Fibroblast of skin of abdomen (primary cell): ENCODE measurements at places on chromosomes 4 and X.
A peak's percentile ranks its signal among the peaks of the same experiment; 100 is the strongest.

- DNase-seq = no peak
These were observed 101.4 kb downstream of the C4orf51 start for GRCh38 chr4:145781351-145781750.

- no peak for DNase-seq
These were observed 573.2 kb downstream of the CENPC start for GRCh38 chr4:66972087-66972486.

GRCh38 chr4:78218260-78218659, 161.1 kb downstream of the FRAS1 start:
- no peak for DNase-seq

GRCh38 chr4:86961116-86961515, 26.3 kb downstream of the AFF1 start:
- DNase-seq = no peak

DNA sequence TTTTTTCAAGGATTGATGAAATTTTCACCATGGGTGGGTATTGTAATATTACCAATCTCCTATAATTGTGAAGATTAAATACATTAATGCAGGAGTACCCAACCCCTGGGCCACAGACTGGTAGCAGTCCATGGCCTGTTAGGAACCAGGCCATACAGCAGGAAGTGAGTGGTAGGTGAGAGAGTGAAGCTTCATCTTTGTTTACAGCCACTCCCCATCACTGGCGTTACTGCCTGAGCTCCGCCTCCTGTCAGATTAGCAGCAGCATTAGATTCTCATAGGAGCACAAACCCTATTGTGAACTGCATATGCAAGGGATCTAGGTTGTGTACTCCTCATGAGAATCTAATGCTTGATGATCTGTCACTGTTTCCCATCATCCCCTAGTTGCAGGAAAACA, 15.1 kb downstream of the RAPGEF2 start:
- no peak for DNase-seq

GRCh38 chr4:26885912-26886274, 25.3 kb downstream of the STIM2 start:
- DNase-seq = no peak

GRCh38 chr4:84502955-84503373, 3.9 kb upstream of the NKX6-1 start:
- no peak for DNase-seq

- no peak for DNase-seq
These were observed 6.5 kb downstream of the TMEM150C start for GRCh38 chr4:82555276-82555675.

GRCh38 chrX:38304010-38304409, 23.3 kb downstream of the RPGR start:
- DNase-seq = no peak

GRCh38 chr4:93748373-93749291, 79.9 kb upstream of the ATOH1 start:
- no peak for DNase-seq

DNA sequence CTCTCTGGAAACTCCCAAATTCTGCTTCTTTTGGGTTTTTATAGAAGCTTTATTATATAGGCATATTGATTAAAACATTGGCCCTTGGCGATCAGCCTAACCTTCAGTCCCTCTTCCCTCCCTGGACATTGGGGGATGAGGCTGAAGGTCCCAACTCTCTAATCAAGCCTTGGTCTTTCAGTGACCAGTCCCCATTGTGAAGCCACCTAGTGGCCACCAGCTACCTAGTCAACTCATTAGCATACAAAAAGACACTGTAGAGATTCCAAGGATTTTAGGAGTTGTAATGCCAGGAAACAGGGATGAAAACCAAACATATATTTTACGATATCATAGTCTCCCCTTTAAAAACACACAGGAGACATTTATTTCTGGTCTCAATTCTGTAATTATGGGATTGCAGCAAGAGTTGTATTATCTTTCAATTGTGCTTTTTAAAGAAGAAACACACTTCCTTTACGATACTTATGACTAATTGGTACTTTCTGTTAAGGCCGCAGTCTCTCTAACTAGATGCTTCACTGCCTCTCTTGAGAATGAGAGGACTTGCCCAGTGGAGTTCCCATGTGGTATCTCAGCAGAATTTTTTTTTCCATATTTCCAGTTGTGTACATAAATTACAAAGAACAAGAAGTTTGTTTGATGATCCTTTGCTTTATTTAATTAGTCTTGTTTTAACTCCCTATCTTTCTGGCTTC, 58.2 kb downstream of the WDR17 start:
- peak; percentile 1 for DNase-seq

DNA sequence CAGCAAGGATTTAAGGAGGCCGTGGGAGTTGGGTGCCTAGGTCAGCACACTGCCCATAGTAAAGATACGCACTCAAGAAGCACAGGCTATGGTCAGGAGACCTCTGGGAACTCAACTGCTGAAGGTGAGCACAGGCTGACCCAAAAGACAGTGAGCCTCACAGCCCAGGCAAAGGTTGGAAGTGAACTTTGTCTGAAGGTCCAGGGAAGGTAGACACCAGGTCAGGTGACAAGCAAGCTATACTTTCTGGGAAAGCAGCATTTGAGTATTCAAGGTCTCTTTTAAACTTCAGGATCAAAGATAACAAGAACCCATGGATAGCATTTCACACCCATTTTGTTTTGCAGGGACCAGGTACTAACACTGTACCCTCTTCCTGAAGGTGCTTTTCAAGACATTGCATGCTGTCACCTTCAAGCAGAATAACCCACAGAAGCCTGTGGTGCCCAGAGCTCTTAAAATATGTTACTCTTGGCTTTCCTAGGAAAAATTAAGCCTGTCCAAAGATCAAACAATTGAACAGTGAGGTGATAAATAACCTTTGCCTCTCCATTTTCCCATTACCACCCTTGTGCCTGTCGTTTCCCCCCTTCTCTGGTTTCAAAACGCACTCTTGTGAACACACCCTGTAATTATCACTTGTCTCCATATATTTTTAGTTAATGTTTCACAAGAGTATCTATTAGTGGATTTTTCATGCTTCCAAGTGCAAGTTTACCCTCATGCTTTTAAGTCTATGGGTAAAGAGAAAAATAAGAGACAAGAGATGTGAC, 3.4 kb upstream of the S100G start:
- DNase-seq = no peak

DNA sequence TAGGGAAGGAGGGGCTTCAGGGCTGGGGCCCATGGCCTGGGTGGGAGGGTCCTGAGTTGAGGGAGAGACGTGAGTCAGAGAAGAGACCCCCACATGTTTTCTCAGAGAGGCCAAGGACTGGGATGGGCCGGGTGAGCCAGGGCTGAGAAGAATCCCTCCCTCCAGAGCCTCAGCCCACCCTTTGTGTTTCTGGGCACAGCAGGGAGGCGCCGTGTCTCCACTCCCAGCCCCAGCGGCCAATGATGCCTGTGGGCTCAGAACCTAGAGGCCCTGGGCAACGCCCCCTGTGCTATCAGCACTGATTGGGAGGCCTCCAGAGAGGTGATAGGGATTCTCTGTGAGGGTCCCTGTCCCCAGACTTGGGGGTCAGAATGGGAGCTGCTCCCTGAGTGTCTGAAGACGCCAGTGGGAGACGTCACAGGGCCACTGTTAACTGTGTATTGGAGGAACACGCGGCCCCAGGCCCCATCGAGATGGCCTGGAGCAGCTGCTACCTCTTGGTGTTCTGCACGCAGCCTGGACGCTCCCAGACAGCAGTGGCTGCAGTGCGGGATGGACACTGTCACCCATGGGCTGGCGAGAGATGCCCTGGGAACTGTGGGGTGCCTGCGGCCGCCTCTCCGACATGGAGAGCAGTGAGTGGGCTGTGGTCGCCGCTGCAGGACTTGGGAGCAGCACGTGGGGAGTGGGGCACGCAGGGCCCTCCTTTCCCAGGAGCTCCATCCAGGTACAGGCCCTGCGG, 8.5 kb downstream of the FGFRL1 start:
- DNase-seq = no peak

GRCh38 chr4:170581322-170581721, 491.6 kb upstream of the AADAT start:
- DNase-seq = no peak

- no peak for DNase-seq
These were observed 121.8 kb downstream of the SH3KBP1 start for GRCh38 chrX:19765628-19766027.

GRCh38 chrX:118254611-118255010, 91.3 kb upstream of the WDR44 start:
- DNase-seq = peak; percentile 22

DNA sequence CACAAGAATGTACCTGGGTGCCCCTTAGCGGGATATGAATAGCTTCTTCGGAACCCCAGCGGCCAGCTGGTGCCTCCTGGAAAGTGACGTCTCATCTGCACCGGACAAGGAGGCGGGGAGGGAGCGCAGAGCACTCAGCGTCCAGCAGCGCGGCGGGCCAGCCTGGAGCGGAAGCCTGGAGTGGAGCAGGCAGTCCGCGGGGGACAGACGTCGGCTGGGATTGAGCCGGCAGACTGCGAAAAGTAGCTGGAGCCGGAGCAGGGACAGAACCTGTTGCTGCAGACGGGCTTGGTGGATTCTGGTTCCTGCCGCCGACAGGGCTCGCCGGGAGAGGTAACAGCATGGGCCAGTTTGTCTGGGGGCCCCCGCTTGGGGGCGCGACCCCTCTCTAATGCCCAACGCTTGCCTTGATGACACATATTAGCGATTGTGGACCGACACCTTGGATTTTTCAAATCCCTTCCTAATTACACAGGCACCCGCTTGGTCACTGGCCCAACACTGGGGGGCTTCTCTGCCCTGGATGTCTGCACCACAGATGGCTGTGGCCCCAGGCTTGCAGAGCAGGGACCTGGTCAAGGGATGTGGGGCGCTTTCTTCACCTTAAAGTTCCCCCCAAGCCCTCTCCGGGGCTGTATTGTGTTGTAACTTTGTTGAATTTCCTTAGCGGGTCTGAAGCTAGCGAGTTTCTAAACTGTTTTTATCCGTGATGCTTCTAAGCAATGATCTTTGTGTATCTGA, at the start of gene NPFFR2:
TSS of gene NPFFR2 (plus strand) at position 133 of the 741 bp plus-strand sequence. CDS start 96,592 bp downstream, outside the sequence.
- DNase-seq = peak; percentile 1

- peak; percentile 12 for DNase-seq
These were observed 58.1 kb downstream of the RAB40A start for GRCh38 chrX:103461156-103461555.

DNA sequence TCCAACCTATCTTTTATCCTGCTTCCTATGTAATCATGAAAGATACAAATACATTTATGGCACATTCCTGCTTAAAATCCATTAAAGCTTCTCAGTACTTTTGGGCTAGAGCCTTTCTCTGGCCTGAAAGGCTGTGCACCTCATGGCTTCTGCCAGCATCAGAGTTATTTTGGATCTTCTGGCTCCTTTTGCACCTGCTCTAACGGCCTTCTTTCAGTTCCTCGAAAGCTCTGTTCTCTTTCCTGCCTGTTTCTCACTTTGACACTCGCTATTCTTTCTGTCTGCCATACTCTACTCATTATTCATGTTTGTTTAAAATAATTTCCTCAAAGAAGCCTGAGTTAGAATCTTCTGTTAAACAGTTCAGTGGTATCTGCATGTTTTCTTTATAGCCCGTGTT, 86.0 kb downstream of the LRP2BP start:
- DNase-seq = no peak

- peak; percentile 9 for DNase-seq
These were observed 202.0 kb upstream of the GRID2 start for GRCh38 chr4:92101737-92102172.

DNA sequence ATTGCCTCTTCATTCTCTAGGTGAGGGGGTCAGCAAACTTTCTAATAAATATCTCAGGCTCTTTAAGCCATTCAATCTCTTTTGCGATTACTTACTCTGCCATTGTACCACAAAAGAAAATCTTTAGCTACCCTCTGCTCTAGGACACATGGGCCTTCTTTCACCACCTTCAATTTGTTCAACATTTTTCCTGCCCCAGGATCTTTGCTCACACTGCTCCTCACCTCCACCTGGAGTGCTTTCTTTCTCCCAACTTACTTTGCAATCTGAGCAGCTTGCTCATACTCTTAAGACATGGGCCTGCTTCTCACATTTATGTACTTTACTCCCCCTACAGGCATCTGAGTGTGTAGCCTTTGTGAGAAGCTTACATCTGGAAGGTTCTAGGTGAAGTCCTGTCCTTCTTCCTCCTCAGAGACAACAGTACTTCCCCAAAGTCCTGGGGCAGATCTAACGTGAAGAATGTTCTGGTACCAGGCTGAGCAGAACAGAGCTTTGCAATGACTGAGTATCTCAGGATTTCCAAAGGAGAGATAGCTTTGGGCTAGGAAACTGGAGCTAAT, 55.0 kb upstream of the PRDM5 start:
- peak; percentile 57 for DNase-seq

- no peak for DNase-seq
These were observed 483.0 kb upstream of the NDST4 start for GRCh38 chr4:115596265-115597001.

- DNase-seq = no peak
These were observed 34.9 kb downstream of the HMX1 start for GRCh38 chr4:8836664-8837171.

GRCh38 chr4:158079661-158080060, 93.2 kb downstream of the GASK1B start:
- peak; percentile 66 for DNase-seq

GRCh38 chr4:54737421-54737820, 79.7 kb downstream of the KIT start:
- DNase-seq = no peak

- peak; percentile 9 for DNase-seq
These were observed 56.4 kb downstream of the C4orf51 start for GRCh38 chr4:145736241-145736831.

- peak; percentile 68 for DNase-seq
These were observed 350.1 kb downstream of the GRXCR1 start for GRCh38 chr4:43242606-43243005.

- DNase-seq = no peak
These were observed 21.4 kb downstream of the MAGEB17 start for GRCh38 chrX:16188687-16189086.

- no peak for DNase-seq
These were observed 56.9 kb downstream of the MAGEC1 start for GRCh38 chrX:141960578-141960977.

DNA sequence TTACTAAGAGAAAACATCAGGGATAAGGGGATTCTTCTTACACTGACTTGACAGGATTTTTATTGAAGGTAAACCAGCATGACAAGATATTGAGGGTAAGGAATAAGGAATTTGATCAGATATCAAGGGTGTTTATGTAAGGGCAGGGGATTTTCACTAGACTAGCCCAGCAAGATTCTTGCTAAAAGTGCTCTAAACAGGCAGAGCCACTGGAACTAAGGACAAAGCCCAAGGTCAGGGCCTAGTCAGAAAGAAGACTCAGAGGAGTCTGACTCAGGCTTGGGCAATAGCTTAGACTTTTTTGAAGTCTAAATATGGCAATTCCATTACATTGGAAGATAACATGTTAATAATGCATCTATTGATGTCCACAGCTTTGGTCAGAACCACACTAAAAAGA, 6.5 kb upstream of the GLRA3 start:
- no peak for DNase-seq

GRCh38 chr4:98482847-98483806, 175.3 kb downstream of the TSPAN5 start:
- peak; percentile 63 for DNase-seq

GRCh38 chrX:8743126-8743732, 11.3 kb upstream of the ANOS1 start:
- DNase-seq = peak; percentile 18

- peak; percentile 31 for DNase-seq
These were observed 69.3 kb downstream of the SH3RF1 start for GRCh38 chr4:169201222-169202144.
